IMR-90 (cell line): ENCODE measurements at places on chromosomes 5 and 9. TPM values are rescaled to one million over a fixed set of nuclear protein-coding genes. Genes with fewer than 3 reads are reported as not detected.

GRCh38 chr5:141529002-141529401 is 40.1 kb downstream of the PCDHGC5 start:
- H3K27ac ChIP-seq: peak overlapping the region; percentile 74; the same call in 1 of the 2 replicates
- H3K27me3 ChIP-seq: no peaks in the 10 kb centered on the region
- DNase-seq: peak; percentile 88
- H3K4me1 ChIP-seq: peaks cover 29% of the 10 kb centered on the region

- DNase-seq: no peak
- no peaks in the 10 kb centered on the region for H3K36me3 ChIP-seq
- H3K27me3 ChIP-seq: no peaks in the 10 kb centered on the region
- H3K27ac ChIP-seq: no peak overlapping the region
These were observed 16.3 kb upstream of the ANXA1 start for GRCh38 chr9:73135394-73135793.

- H3K4me3 ChIP-seq: no peak overlapping the region
- no peaks in the 10 kb centered on the region for H3K27me3 ChIP-seq
- no peak for DNase-seq
These were observed 662.5 kb downstream of the IRX1 start for GRCh38 chr5:4258170-4258569.

- no peak overlapping the region for H3K27ac ChIP-seq
- H3K4me3 ChIP-seq: no peak overlapping the region
- no peaks in the 10 kb centered on the region for H3K4me1 ChIP-seq
- no peaks in the 10 kb centered on the region for H3K27me3 ChIP-seq
- no peak for DNase-seq
These were observed 749.2 kb downstream of the EFNA5 start for GRCh38 chr5:106921567-106921966.

DNA sequence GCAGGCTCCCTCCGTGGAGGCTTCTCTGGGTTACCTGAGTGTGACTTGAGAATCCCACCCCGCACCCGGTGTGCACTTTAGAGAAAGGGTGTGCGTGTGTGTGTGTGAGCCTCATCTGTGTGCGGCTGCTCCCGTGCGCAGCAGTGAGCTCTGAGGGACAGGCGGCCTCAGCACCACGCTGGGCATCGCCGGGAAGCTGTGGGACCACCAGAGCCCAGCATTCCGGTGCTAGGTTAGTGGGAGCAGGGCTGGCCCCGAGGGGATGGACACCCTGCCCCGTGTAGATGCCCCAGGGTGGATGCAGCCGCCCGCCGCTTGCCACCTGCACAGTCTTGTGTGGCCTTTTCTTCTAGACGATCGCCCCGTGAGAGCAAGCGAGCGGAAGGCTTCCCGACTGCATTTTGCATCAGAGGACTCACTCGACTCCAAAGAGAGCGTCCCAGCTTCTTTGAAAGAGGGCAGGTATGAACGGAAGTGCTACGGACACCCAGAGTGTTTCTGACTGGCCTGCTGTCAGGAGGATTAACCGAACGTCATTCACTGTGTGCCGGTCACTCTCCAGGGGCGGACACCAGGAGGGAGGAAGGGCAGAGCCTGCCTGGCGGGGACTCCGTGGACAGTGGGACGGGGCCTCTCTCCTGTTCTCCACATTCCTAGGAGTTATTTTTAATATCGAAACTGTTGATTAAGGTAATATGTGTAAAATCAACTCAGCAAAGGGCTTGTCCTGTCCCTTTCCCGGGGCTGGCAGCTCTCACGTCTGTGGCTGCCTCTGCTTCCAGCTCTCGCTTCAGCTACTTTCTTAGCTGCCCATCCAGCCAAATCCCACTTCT is 12.2 kb downstream of the CEP72 start:
- H3K36me3 ChIP-seq: peaks cover 14% of the 10 kb centered on the region
- H3K27ac ChIP-seq: no peak overlapping the region
- no peak overlapping the region for H3K4me3 ChIP-seq

GRCh38 chr9:97322105-97322504 is 14.6 kb downstream of the CCDC180 start:
- no peaks in the 10 kb centered on the region for H3K36me3 ChIP-seq
- DNase-seq: no peak
- no peak overlapping the region for H3K4me3 ChIP-seq
- H3K27me3 ChIP-seq: no peaks in the 10 kb centered on the region
- no peak overlapping the region for H3K27ac ChIP-seq

- no peak for DNase-seq
- H3K4me1 ChIP-seq: no peaks in the 10 kb centered on the region
- H3K27ac ChIP-seq: no peak overlapping the region
- no peaks in the 10 kb centered on the region for H3K27me3 ChIP-seq
- no peak overlapping the region for H3K4me3 ChIP-seq
These were observed 220.1 kb downstream of the FAM114A2 start for GRCh38 chr5:153818626-153819025.

DNA sequence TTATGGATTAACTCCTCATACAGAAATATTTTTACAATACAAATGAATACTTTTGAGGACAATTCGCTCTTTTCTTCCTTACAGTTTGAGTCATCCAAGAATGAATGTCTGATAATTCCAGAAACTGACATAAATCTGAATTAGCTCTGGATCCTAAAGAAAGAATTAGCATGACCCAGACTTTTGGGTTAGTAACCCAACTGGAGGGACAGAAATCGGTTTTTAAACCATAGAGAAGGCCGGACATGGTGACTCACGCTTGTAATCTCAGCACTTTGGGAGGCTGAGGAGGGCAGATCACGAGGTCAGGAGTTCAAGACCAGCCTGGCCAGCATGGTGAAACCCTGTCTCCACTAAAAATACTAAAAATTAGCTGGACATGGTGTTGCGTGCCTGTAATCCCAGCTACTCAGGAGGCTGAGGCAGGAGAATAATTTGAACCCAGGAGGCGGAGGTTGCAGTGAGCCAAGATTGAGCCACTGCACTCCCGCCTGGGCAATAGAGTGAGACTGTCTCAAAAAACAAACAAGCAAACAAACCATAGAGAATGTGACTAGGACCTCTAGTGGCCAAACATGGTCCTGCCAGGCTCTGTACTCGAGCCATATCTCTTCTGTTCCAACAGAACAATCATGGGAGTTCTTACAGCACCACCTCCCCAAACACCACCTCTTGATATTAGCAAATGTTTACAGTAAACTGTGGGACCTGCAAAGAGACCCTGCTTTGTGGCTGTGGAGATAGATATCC is 44.8 kb downstream of the LURAP1L start:
- H3K36me3 ChIP-seq: peaks cover 8% of the 10 kb centered on the region
- H3K4me1 ChIP-seq: peaks cover 21% of the 10 kb centered on the region
- H3K27ac ChIP-seq: no peak overlapping the region
- no peaks in the 10 kb centered on the region for H3K27me3 ChIP-seq
- H3K4me3 ChIP-seq: no peak overlapping the region
- no peak for DNase-seq

DNA sequence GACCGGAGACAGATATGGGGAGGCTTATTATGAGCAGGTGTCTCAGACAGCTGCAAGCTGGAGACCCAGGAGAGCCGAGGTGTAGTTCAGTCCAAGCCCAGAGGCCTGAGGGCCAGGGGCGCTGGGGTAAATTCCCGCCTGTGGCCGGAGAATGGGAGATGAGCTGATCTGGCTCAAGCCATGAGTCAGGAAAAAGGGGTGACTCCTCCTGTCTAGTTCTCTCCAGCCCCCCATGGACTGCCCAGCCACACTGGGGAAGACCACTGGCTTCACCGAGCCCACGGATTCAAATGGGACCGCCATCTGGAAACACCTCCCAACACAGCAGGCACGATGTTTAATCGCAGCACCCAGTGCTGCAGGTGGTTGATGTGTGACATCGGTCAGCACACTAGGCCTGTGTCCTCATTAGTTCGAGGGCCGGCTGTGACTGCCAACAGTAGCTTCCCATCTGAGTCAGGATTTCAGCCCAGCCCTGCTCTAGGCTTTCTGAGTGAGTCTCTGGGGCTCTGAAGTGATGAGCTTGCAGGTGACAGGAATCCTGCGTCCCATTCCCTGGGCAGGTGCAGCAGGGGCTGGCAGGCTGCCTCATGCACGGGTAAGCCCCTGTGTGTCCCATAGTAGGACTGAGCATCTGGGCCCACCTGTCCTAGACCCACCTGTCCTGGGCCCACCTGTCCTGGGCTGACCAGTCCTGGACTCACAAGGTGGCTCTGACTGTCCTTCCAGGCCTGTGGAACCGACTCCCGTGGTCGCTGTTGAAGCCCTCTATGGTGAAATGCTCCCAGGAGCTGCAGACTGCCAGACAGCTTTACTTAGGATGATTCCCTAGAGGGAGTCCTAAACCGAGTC is 49.7 kb downstream of the AHRR start:
- no peak overlapping the region for H3K4me3 ChIP-seq
- no peak for DNase-seq
- H3K36me3 ChIP-seq: peaks cover 34% of the 10 kb centered on the region
- H3K4me1 ChIP-seq: peaks cover 48% of the 10 kb centered on the region
- H3K27me3 ChIP-seq: no peaks in the 10 kb centered on the region
- H3K27ac ChIP-seq: peak overlapping the region; percentile 84

GRCh38 chr5:43332401-43332800 is 19.2 kb upstream of the HMGCS1 start:
- H3K27ac ChIP-seq: no peak overlapping the region
- DNase-seq: no peak
- no peaks in the 10 kb centered on the region for H3K27me3 ChIP-seq
- H3K36me3 ChIP-seq: no peaks in the 10 kb centered on the region
- H3K4me1 ChIP-seq: no peaks in the 10 kb centered on the region

- H3K4me3 ChIP-seq: no peak overlapping the region
- H3K4me1 ChIP-seq: no peaks in the 10 kb centered on the region
- no peak for DNase-seq
- no peaks in the 10 kb centered on the region for H3K36me3 ChIP-seq
- H3K27ac ChIP-seq: no peak overlapping the region
These were observed 77.7 kb upstream of the PHYKPL start for GRCh38 chr5:178310130-178310865.

GRCh38 chr5:6220346-6221088 is 157.8 kb downstream of the MED10 start:
- H3K27ac ChIP-seq: no peak overlapping the region
- H3K4me1 ChIP-seq: no peaks in the 10 kb centered on the region
- no peaks in the 10 kb centered on the region for H3K27me3 ChIP-seq
- no peaks in the 10 kb centered on the region for H3K36me3 ChIP-seq
- H3K4me3 ChIP-seq: no peak overlapping the region
- DNase-seq: no peak

The PCDHGA10 gene
- 6.6 and 6.9 TPM in 2 replicates for total RNA-seq

The PMPCA gene
- 62.6 and 86.7 TPM in 2 replicates for total RNA-seq

The ANKRD20A1 gene
- under 0.01 and 0.18 TPM in 2 replicates for total RNA-seq

The DND1 gene
- total RNA-seq: under 0.01 TPM in 2 replicates

The ZNF618 gene
- 7.5 and 8.2 TPM in 2 replicates for total RNA-seq

The OTP gene
- not detected in 2 replicates for total RNA-seq

The CYSRT1 gene
- total RNA-seq: 0.18 TPM in 1 of 2 replicates, not detected in the other
